ENCODE measurements at places on chromosomes 4 and X.

DNA sequence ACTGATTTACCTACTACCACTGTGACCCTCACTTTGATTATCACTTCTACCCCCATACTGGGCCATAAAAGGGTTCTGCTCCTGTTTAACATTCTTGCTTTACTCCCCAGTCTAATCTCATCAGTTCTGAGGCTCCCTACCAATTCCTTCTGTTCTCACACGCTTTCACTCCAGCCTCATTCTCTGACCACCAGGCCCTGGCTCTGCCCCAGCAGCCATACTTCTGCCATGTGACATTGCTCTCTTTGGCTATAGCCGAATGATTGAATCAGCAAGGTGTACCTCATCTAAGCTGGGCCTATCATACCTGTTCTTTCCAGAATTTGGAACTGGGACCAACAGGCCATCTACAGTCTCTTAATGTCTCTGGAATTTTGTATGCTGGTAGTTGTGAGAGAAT is 14.4 kb upstream of the ELF2 start:
- DNase-seq = no peak

DNA sequence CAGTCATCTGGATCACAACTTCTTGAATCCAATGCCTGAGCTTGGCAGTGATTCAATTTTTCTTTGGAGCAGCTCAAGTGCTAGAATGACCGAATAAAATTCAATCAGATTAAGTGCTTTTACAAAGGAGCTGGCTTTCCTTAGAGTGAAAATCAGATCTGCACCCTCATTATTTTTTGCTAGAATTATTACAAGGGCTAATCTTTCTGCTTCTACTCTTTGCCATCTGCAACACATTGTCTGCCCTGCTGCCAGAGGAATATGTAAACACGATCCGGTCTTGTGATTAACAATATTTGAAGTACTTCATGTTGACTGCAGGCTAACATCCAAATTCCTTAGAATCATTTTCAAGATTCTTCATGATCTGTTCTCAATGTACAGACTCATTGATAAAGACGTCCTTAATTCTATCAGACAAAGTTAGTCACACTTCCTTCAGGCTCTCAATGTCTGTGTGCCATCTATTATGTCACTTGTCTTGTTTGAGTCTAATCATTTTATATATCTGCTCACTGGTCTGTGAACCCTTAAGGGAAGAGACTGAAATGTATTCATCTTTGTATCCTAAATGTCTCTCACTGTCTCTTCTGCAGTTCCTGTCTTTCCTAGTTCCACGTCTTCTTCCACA is 531.2 kb downstream of the GALNTL6 start:
- DNase-seq = no peak

DNA sequence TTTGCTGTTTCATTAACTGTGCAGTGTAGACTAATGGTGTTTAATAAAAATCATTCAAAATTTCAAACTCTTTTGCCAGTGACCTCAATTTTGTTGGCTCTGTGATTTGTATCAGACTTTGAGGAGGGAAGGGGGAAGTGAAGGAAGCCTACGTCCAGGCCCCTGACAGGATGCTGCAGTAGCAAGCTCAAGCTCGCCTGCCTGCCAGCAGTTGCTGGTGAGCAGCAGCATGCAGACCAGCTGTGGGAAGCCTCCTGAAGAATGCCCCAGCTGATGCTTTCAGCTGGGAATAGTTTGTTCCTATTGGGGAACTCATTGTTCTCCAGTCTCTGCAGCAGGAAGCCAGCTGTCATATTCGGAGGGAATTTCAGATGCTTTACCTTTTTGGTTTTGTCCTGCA is 495.2 kb downstream of the AFF2 start:
- DNase-seq = no peak

- DNase-seq = no peak
Measured at GRCh38 chr4:8854016-8854415, 17.6 kb downstream of the HMX1 start.

DNA sequence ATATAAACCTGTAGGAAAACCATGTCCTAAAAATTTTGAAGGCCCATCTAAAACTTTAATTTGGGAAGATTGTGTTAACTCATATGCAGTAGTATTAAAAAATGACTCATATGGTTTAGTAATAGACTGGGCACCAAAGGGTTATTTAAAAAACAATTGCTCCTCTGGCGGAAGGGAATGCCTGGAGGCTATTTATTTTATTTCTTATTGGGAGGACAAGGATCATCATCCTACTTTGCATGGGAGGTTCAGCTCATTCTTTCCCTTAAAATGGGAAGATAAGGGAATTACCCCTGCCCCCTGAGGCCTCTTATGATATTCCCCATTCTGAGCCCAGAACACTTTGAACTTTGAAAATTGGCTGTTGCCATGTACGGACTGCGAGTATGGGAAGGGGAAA is 29.7 kb upstream of the MGST2 start:
- DNase-seq = no peak

- no peak for DNase-seq
Measured at GRCh38 chrX:16175329-16176061, 8.2 kb downstream of the MAGEB17 start.

- DNase-seq = no peak
Measured at GRCh38 chrX:10833299-10834169, 213.1 kb upstream of the MID1 start.

DNA sequence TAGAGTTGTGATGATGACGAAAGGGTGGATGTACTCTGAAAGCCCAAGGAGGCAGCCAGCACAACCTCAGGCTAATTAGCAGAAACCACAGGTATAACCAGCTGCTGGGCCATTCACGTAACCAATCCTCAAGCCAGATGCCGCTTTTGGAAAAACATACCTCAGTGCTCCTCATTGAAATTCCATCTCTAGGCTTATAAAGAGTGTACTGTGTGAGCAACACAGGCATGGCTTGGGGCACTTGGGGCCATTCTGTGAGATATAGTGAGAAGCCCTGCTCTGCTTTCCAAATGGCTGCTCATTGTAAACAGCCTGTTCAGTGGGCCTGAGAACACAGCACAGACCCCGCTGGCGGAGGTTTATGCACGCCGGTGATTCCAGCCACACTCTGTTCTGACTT is 182.1 kb upstream of the HHIP start:
- DNase-seq = no peak

GRCh38 chr4:140090215-140090731 is 63.7 kb downstream of the MAML3 start:
- DNase-seq = no peak

DNA sequence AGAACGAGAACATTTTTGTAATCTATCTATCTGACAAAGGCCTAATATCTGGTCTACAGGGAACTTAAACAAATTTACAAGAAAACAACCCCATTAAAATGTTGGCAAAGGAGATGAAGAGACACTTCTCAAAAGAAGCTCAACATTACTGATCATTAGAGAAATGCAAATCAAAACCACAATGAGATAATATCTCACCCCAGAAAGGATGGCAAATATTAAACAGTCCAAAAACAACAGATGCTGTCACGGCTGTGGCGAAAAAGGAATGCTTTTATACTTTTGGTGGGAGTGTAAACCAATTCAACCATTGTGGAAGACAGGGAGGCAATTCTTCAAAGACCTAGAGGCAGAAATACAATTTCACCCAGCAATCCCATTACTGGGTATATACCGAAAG is 2284.8 kb downstream of the ARAP2 start:
- DNase-seq = no peak

DNA sequence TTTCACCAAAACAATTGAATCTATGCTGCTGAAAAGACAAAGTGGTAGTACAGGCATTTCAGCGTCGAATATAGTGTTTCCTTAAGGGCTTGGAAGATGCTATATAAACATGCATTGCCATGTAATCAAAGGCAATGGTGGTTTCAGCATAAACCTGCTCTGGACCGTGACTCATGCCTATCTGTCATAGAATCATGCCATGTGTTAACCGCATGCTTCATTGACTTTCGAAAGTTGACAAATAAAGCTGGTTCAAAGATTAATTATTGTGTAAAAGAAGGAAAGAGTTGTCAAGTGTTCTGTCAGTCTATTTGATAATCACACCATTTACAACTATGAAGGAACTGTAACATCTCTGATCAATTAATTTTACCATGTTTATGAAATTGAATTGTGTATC is 83.2 kb downstream of the FUNDC1 start:
- DNase-seq = no peak

GRCh38 chrX:69289046-69289792 is 124.0 kb upstream of the PJA1 start:
- no peak for DNase-seq

- DNase-seq = no peak
Measured at GRCh38 chr4:128315756-128316520, 28.3 kb upstream of the PGRMC2 start.

GRCh38 chr4:10295301-10295700 is 161.9 kb downstream of the ZNF518B start:
- DNase-seq = no peak

All from T-helper 17 cell (primary cell).